ENCODE measurements at places on chromosomes 7 and 10. TPM values are rescaled to one million over a fixed set of nuclear protein-coding genes. Genes with fewer than 3 reads are reported as not detected.
A peak's percentile ranks its signal among the peaks of the same experiment; 100 is the strongest.

- no peak for DNase-seq
Measured at GRCh38 chr10:4361581-4361980, 464.4 kb upstream of the AKR1E2 start.

DNA sequence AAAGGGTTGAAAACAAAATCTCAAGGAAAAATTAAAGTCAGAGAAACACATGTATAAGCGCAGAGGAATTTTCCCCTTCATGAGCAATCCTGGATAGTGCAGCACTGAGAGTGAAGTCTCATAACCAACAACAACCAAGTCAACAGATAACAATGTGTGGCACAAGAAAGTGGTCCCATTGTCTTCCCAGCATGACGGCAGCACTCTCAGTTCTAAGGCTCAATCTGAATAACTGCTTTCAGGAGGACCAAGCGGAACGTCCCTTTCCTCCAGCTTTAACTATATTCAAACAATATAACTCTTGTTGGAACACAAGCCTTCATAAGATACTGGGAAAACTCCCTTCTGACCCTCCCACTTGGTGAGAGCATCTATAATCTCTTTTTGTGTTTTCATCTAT lies 137.9 kb downstream of the RAPGEF5 start:
- no peak for DNase-seq

- DNase-seq, result no peak
Measured at GRCh38 chr7:107039199-107039900, 5.2 kb upstream of the PRKAR2B start.

DNA sequence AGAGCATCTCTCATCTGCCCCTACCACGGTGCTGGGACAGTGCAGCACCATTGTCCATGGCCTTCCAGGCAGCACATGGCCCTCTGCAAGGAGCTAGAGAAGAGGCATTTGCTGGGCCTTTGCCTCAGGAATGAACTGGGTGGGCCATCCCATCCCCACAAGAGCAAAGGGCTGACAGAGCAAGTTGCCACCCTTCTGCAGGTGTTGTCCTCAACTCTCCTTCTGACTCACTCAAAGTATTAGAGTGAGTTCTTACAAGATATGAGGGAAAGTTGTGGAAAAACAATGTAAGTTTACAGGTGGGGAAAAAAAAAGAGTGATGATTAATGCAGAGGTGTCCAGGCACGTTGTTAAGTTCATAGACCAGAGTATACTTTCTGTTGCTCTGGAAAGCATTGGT lies 261.2 kb downstream of the SKIDA1 start:
- DNase-seq, result no peak

DNA sequence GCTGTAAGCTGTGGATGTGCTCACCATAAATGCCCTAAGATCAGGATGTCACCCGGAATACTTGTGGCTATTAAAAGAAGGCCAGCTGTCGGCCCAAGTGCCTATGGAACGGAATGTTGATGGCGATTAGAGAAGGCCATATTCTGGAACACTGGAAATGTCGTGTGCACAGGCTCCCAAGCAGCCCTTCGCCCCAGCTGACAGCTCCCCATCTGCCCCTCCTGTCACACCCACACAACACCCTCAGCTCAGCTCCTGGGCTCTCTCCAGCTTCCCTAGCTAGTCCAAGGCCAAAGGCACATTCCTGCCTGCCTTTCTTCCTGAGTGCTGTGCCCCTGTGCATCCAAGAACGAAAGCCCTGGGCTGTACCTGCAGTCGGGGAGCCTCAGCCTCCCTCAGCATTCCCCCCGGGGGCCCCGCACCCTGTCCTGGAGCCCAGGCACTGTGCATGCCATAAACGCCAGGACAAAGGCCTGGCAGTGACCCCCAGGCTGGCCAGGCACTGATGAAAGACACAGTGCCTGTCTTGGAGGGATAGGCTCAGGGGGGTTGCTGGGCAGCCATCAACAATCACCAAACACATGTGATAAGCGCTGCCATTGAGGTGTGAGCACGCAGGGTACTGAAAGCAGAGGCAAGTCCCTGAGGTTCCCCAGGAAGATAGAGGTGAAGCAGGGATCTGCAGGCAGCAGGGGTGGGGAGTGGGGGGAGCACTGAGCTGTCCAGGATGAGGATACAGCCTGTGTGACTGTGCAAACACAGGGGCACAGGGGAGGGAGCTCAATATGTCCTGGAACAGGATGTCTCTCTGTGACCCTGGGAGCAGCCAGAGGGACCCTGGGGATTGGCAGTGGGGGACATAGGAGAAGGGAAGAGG lies 3.7 kb upstream of the LDB3 start:
- DNase-seq, result peak; percentile 86

- no peak for DNase-seq
Measured at GRCh38 chr7:100968031-100968430, 1.3 kb upstream of the MUC12 start.

DNA sequence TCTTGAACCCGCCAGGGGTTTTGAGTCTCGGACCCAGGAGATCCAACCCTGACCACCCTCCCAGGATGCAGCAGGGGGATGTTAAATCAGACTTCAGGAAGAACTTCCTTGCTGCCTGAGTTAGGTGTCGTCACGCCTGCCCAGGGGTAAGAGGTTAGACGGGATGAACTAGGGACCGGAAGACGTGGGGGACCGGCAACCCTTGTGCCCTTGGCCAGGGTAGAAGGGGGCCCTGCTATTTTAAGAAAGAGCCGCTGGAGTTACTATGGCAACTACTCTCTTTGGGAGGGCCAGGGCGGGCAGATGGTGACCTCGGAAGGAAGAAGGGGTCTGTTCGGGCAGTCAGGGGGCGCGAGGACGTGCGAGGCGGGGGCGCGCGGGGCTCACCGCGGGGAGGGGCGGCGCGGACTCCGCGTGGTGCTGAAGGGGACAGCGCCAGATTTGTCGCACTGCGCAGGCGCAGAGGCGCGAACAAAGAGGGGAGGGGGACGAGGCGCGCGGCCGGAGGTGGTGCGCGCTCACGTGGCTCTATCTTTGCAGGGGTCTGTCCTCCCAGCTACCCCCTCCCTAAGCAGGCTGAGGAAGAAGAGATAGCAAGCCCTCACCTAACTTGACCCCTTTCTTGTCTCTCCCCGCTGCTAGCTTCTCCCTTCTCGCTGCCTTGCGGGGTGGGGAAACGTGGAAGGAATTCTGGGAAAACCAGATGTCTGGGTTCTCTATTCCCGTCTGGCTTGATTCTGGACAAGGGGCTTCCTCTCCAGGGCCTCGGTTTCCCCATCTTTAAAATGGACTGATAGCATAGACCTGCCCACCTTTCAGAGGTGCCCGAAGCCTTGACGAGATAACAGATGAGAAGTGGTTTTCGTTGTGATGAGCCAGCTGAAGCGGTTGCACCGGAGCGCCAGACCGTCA lies 940 bp upstream of the PSD start:
- DNase-seq, result peak; percentile 75

GRCh38 chr10:126931544-126931943 lies 26.3 kb downstream of the DOCK1 start:
- no peak for DNase-seq

DNA sequence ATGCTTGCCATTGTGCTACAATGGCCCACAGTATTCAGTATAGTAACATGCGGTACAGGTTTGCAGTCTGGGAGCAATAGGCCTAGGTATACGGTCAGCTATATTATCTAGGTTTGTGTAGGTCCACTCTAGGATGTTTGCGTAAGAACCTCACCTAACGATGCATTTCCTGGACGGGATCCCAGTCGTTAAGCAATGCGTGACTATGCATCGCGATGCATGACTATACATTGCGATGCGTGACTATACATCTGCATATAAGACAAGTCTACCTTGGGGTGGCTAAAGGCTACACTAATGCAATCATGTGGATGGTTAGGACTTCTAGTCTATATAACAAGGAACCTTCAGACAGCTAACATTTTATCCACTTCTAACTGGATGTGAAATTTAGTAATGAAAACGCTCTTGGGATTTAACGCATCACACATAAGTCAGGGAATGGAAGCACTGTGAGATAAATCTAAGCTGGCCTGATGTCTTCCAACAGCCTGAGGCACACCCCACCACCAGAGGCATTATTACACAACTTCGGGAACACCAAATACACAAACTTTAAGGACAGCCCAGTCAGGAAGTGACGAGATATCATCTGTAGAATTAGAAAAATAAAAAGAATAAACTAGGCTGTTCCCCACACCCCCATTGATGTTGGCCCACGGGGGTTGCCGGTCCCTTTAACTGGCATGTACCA lies 9.2 kb downstream of the GNA12 start:
- no peak for DNase-seq

DNA sequence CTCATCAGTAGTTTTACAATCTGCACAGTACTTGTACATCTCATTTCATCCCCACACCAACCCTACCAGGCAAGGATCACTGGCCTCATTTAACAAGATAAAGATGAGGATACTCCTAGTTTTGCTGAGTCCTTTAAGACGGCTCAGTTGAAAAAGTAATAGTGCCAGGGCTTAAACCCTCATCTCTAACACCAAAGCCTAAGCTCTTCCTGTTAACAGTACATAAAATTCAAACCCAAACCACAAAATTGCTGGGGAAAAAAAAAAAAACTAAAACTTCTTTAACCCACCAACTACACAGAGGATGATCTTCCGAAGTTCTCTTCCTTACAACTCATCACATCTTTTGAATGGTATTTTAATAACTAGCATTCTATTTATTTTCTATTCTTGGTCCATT lies 1.3 kb downstream of the SAR1A start:
- DNase-seq, result no peak

- no peak for DNase-seq
Measured at GRCh38 chr7:87918740-87919139, 15.3 kb upstream of the ADAM22 start.

GRCh38 chr7:128155100-128155740 lies 85.9 kb upstream of the LEP start:
- no peak for DNase-seq

DNA sequence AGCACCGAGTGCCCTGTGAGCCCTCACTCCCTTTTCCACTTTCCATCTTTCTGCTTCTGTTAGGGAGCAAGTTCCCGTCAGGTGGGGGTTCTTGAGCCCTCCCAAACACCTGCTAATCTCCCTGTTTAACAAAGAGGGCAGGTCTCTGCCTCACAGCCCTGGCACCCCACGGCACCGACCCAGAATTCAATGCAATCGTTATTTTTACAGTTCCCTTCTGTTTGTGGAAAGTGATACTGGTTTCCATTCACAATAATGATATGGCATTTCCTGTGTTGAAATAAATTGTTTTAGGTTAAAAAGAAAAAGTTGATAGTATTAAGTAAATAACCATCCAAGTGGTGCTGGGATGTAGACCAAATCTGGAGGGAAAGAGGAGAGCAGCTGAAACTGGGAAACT lies 38.8 kb upstream of the SLC29A3 start:
- DNase-seq, result no peak

Gene SNCG
- 21.2 TPM for total RNA-seq

- no peak for DNase-seq
Measured at GRCh38 chr7:5478568-5479430, 55.2 kb upstream of the TNRC18 start.

DNA sequence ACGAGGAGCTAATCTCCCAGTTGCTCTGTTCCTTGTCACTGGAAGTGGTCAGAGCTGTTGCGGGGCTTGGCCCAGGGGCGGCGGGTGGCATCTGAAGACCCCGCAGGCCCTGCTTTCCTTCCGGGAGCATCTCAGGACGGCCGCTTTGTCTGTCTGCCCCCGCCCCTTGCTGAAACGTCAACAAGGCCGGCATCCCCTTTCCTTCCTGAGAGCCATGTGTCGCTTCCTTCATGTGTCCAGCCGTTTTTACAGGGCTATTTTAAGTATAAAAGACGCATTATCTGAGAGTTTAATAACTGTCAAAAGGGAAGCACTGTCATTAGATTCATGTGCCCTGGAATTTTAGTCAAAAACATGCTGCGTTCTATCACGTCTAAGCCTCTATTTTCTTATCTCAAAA lies 110.4 kb downstream of the CUX1 start:
- no peak for DNase-seq

DNA sequence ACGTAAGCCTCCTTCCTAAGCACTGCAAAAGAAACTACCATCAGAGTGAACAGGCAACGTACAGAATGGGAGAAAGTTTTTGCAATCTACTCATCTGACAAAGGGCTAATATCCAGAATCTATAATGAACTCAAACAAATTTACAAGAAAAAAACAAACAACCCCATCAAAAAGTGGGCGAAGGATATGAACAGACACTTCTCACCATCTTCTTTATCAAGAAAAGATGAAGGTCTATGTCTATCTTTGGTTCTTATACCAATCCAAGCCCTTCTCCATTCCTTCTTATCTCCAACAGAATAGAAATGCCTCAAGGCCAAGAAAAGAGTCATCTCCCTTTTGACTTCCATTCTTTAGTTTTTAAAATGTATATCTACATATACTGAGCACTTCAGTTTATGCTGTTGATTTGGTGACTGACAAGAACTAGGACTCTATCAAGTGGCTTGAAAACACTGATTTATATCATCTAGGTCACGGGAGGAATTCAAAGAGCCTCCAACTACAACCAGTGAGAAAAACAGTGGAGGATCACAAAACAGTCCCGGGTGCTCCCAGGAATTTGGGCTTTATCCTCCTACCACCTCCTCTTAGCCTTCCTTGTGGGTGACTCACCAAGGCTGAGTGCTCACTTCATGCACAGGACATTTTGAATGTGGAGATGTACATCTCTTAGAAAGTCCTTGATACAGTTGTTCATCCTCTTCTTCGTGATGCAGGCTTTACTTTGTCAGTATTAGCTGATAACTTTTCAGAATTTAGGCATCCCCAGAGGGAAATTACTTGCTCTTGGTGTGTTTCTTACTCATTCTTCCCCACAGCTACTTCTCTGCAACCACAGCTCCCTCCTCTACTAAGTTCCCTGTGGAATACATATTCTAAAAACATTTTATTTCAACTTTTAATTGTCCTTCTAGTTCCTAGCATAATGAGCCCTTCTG lies 15.4 kb downstream of the TAS2R41 start:
- DNase-seq, result no peak

DNA sequence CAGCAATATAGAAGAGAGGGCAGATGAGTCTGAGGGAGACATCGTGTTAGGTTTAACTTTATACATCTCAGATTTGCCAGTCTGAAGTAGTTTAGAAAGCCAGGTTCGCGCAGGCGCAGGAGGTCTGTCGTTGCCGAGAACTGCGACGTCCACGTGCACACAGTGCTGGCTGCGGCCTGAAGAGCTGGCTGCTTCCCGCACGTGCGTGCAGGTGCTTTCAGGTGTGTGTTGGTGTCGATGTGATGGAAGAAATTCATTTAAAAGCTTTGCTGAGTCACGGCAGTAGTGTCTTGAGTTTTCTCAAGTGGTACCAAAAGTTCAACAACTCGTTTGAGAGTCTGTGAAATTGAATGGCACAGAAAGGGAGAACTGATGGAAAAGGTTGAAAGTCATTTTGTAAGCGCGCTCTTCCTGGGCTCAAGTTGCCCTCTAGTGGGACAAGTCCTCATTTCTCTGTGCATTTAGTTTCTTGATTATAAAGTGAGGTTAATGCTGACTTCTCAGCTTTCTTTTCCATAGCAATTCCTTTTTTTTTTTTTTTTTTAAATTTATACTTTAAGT lies 18.6 kb downstream of the WDR37 start:
- DNase-seq, result no peak

GRCh38 chr7:1103009-1103788 lies 15.3 kb downstream of the GPER1 start:
- DNase-seq, result no peak

Gene CRYGN
- total RNA-seq, result not detected

Gene SERPINE1
- total RNA-seq, result 1.3 TPM

- DNase-seq, result no peak
Measured at GRCh38 chr10:131724169-131724545, 176.7 kb upstream of the PPP2R2D start.

Gene CROT
- total RNA-seq, result 8.8 TPM

Gene IFIT3
- 8.8 TPM for total RNA-seq

Gene ZNF117
- total RNA-seq, result 2.8 TPM
